ENCODE measurements at places on chromosomes 4 and X. TPM values are rescaled to one million over a fixed set of nuclear protein-coding genes. Genes with fewer than 3 reads are reported as not detected.

Gene HS6ST2
- total RNA-seq, result 4.8 TPM

Gene SSX4
- not detected for total RNA-seq

DNA sequence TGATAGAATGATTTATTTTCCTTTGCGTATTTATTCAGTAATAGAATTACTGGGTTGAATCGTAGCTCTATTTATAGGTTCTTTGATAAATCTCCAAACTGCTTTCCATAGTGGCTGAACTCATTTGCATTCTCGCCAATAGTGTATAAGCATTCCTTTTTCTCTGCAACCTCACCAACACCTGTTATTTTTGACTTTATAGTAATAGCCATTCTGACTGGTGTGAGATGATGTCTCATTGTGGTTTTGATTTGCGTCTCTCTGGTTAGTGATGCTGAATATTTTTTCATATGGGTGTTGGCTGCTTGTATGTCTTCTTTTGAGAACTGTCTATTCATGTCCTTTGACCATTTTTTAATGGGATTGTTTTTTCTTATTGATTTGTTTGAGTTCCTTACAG lies 160.7 kb downstream of the MID1IP1 start:
- no peak overlapping the region for H3K27ac ChIP-seq
- no peak overlapping the region for H3K4me3 ChIP-seq
- H3K27me3 ChIP-seq, result no peaks in the 10 kb centered on the region
- peaks cover 4% of the 10 kb centered on the region for H3K4me1 ChIP-seq
- DNase-seq, result no peak

DNA sequence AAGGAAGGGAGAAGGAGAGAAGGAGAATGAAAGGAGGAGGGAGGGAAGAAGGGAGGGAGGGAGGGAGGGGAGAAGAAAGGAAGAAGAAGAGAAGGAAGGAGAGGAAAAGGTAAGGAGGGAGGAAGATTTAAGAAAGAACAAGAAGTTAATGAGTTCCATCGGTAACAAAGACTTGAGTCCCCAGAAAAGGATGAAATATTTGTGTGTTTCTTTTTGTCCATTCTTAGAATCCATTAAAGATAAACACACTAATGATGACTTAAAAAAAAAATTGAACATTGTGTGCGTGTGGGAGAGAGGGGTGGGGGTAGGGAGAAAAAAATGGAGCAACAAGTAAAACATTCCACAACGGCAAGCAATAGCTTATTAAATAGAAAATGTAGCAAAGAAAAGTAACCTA lies 131.4 kb downstream of the THOC2 start:
- H3K27ac ChIP-seq, result no peak overlapping the region
- H3K36me3 ChIP-seq, result peaks cover 4% of the 10 kb centered on the region
- DNase-seq, result no peak
- H3K27me3 ChIP-seq, result no peaks in the 10 kb centered on the region

DNA sequence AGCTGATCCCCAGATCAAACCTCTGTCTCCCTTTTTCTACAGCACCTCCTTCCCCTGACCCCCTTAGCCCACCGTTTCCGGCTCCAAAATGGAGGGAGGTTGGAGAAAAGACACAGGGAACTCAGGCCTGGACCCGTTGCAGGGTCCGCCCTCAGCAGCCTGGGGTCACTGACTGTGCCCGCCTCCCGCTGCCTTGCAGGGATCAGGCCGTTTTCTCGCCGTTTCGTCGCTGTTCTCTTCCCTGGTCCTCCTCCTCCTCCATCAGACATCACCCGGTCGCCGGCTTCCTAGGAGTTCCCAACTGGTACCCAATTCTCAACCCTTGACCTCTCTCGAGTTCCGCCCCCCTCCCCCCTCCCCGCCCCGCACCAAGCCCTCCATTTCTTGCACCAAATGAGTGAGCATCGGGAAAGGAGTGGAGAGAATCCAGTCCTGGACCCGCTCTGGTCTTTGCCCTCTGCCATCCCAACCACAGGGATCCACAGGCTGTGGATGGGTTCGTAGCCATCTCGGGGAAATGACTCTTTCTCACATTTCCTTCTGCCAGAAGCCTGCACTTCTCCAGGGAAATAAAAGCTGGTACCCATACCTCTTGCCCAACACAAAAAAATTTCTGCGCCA lies 493 bp downstream of the TCEAL5 start:
- H3K4me1 ChIP-seq, result no peaks in the 10 kb centered on the region
- DNase-seq, result no peak

DNA sequence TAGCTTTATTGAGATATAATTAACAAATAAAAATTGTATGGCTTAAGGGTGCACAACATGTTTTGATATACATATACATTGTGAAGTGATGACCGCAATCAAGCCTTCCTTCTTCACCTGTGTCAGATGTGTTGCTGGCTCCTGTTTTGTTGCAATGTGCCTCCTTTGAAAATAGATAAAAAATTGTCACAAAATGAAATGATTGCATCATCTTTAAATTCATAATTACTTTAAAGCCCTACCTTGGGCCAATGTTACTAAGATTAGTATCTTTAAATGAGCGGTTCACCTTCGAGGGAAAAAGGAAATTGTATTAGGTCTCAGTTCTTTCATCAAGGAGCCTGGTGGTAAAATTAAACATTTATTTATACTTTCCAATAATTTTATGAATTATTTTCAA lies 77.3 kb downstream of the GPRIN3 start:
- no peak overlapping the region for H3K27ac ChIP-seq
- H3K36me3 ChIP-seq, result no peaks in the 10 kb centered on the region
- no peaks in the 10 kb centered on the region for H3K27me3 ChIP-seq
- no peak overlapping the region for H3K4me3 ChIP-seq

GRCh38 chrX:75158054-75158453 lies 2.0 kb upstream of the ABCB7 start:
- DNase-seq, result no peak
- no peak overlapping the region for H3K27ac ChIP-seq
- H3K4me3 ChIP-seq, result no peak overlapping the region
- H3K27me3 ChIP-seq, result no peaks in the 10 kb centered on the region
- no peaks in the 10 kb centered on the region for H3K4me1 ChIP-seq
- no peaks in the 10 kb centered on the region for H3K36me3 ChIP-seq

DNA sequence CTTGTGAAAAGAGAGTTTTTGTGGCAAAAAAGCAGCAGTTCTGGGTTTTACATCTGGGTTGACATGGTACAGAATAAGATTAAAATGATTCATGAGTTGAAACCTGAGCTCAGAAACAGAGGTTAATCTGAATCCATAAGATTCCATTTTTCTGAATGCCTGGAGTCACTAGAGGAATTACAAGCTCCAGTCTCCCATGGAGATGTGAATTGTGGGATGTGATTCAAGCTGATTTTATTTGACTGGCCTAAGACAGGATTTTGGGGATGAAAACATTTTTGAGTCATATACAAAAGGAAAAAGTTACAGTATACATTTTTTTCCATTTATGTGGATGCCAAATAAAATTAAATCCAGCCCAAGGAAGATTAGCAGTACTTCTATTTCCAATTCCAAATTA lies 161.1 kb downstream of the RBM46 start:
- H3K4me3 ChIP-seq, result no peak overlapping the region
- no peaks in the 10 kb centered on the region for H3K4me1 ChIP-seq
- H3K36me3 ChIP-seq, result no peaks in the 10 kb centered on the region
- no peak for DNase-seq

- peak; percentile 52 for DNase-seq
- H3K4me3 ChIP-seq, result peak overlapping the region; percentile 65
- no peaks in the 10 kb centered on the region for H3K4me1 ChIP-seq
- no peaks in the 10 kb centered on the region for H3K36me3 ChIP-seq
These were observed 1.1 kb downstream of the BMPR1B start for GRCh38 chr4:94758700-94759399.

DNA sequence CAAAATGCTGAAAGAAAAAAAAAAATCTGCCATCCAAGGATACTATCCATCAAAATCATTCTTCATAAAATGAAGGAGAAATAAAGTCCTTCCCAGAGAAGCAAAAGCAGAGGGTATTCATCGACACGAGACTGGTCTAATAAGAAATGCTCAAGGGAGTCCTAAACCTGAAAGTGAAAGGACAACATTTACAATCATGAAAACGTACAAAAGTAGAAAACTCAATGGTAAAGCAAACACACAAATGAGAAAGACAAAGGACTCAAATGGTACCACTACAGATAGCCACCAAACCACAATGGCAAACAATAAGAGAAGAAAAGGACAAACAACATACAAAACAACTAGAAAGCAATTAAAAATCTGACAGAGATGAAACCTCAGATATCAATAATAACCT lies 41.0 kb downstream of the CD99L2 start:
- no peaks in the 10 kb centered on the region for H3K27me3 ChIP-seq
- no peak for DNase-seq
- no peak overlapping the region for H3K4me3 ChIP-seq
- H3K36me3 ChIP-seq, result peaks cover 17% of the 10 kb centered on the region
- no peak overlapping the region for H3K27ac ChIP-seq

DNA sequence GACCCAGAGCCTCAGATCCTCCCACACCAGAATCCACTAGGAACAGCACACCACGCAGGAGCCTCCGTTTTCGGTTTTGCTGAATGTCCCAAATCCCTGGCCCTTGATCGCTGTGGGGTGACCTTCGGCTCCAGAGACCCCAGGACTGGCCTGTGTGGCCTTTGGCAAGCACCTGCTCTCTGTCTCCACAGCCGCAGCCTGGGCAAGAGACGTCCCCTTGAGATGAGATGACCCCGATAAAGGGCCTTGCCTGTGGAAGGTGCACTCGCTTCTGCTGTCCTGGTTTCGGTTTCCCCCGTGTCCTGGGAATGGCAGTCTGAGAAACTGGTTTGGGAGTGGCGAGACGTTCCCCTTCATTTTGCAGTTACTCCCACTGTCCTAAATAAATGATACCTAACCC lies 9.6 kb downstream of the PSAPL1 start:
- H3K27ac ChIP-seq, result no peak overlapping the region
- H3K4me1 ChIP-seq, result no peaks in the 10 kb centered on the region
- no peaks in the 10 kb centered on the region for H3K36me3 ChIP-seq
- H3K27me3 ChIP-seq, result no peaks in the 10 kb centered on the region
- no peak overlapping the region for H3K4me3 ChIP-seq
- peak; percentile 21 for DNase-seq

GRCh38 chr4:148248824-148249223 lies 193.4 kb downstream of the NR3C2 start:
- DNase-seq, result no peak
- H3K4me3 ChIP-seq, result no peak overlapping the region
- H3K27me3 ChIP-seq, result no peaks in the 10 kb centered on the region
- no peaks in the 10 kb centered on the region for H3K36me3 ChIP-seq
- H3K4me1 ChIP-seq, result peaks cover 3% of the 10 kb centered on the region

- H3K27me3 ChIP-seq, result peaks cover 5% of the 10 kb centered on the region
- H3K36me3 ChIP-seq, result peaks cover 1% of the 10 kb centered on the region
- H3K27ac ChIP-seq, result no peak overlapping the region
These were observed 738 bp upstream of the TSPAN5 start for GRCh38 chr4:98659106-98659592.
